Fibroblast of skin of abdomen (primary cell): ENCODE measurements at places on chromosomes 16 and 17.
A peak's percentile ranks its signal among the peaks of the same experiment; 100 is the strongest.

DNA sequence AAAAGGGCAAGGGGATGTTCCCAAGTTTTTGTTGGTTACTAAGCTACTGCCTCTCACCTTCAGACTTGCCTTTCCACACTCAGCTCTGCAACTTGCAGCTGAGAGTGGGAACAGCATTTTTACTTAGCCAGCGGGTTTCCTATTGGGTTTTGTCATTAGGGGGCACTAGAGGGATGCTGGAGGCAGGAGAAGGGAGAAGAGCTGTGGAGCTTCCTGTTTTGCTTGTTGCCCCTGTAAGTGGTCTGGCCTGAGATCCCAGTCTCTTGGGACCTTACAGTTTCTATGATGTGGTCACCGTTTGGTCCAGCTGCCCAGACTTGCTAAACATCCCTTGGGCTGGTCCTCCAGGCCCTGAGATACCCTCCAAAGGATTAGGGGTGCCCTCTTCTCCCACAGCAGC is 209.6 kb upstream of the NLRP1 start:
- DNase-seq: no peak

GRCh38 chr17:21034340-21035235 is 8.2 kb downstream of the USP22 start:
- no peak for DNase-seq

GRCh38 chr17:45261577-45262515 is at the start of gene SPATA32:
Gene SPATA32 (minus strand): TSS chr17:45262094. CDS start chr17:45262016, 78 bp downstream.
- peak; percentile 54 for DNase-seq

GRCh38 chr16:65044873-65045272 is 77.0 kb downstream of the CDH11 start:
- DNase-seq: peak; percentile 87

GRCh38 chr16:80719573-80719972 is 84.8 kb downstream of the CDYL2 start:
- no peak for DNase-seq

DNA sequence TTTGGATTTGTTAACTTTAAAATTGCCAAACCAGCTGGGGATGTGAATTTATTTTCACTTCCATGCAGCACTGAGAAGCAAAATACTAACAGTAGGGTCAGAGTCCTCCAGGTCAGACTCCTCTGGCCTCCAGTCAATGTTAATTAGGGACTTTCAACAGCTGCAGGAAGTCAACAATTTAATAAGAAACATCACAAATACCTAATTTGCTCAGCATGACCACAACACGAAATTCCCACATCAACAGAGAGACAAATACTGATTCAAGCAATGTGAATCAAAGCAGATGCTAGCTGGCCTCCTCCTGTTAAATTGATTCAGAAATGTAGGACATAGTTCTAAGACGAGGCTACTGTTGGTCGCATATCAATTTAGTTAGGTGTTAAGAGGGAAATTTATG is 111.7 kb downstream of the ABCA8 start:
- no peak for DNase-seq

DNA sequence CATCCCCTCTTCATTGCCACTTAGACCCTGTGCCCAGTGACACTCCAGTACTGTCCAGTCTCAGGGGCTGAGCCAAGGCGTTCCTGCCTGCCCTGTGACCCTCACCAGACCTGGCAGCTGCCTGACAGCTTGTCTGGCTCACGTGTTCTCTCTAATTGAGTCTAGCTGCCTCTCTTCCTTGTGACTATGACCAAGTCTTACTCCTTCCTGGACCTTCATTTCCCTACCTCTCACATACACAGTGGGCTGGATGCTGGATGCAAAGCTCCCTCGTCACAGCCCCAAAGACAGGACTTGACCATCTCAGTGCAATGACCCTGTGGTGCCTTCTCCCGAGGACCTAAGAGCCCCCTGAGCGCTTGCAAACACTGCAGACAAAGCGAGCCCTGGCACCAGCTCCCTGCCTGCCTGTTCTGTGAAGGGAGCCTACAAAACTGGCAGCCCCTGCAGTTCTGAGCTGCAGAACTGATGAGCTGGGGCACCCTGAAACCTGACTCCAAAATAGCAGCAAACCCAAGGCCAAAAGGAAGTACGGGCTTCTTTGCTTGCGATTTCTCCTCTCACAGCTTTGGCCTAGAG is 1.7 kb downstream of the DEXI start:
- no peak for DNase-seq

- no peak for DNase-seq
Observed at GRCh38 chr16:50555952-50556673, 7.9 kb downstream of the NKD1 start.
